ENCODE measurements at places on chromosomes 11 and 22. TPM values are rescaled to one million over a fixed set of nuclear protein-coding genes. Genes with fewer than 3 reads are reported as not detected.

GRCh38 chr11:112836256-112836602 lies 125.0 kb upstream of the NCAM1 start:
- H3K36me3 ChIP-seq, result no peaks in the 10 kb centered on the region
- H3K4me3 ChIP-seq, result no peak overlapping the region
- no peaks in the 10 kb centered on the region for H3K27me3 ChIP-seq
- H3K27ac ChIP-seq, result no peak overlapping the region

- no peak for DNase-seq
- H3K4me3 ChIP-seq, result peak overlapping the region; percentile 64
- H3K27ac ChIP-seq, result peak overlapping the region; percentile 83
Measured at GRCh38 chr11:47233989-47234668, 14.5 kb downstream of the ACP2 start.

DNA sequence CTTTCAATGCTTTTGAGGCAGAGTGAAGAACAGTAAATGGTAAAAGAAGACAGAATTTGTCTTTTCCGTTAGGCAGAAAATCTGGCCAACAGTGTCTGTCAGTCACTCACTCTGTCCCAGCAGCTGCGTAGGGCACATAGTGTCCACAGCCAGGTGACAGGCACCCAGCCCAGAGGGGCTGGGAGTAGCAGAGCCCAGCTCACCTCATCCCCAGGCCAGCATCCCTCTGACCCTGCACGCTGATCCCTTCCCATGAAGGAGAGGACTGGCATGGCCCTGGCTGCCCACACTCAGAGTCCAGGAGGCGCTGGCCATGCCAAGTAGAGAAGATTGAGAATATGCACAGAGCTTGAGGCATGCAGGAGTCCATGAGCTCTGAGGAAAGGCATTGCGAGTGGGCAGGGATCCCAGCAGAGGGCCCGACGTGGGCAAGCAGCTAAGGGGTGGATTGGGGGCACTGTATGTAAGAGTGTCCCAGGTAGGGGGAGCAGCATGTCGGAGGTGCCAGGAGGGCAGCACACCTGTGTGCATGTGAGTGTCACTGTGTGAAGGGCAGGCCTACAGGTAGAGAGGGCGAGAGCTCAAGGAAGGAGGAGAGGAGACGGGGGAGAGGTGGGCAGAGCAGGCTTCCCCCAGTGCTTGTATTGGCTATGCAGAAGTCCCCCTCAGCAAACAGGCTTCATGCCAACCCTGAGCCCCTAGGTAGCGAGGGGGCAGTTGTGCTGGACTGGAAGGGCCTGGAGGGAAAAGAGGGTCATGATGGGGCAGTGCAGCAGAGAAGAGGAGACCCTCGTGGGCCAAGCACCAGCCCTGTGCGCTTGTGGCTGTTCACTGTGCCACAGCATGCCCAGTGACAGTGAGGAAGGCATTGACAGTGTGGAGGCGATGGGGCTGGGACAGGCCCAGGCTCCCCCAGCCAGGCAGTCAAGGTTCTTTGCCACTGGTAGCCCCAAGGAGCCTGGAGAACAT lies 133.8 kb downstream of the OSBP2 start:
- H3K27me3 ChIP-seq, result peaks cover 10% of the 10 kb centered on the region
- H3K4me1 ChIP-seq, result no peaks in the 10 kb centered on the region
- H3K4me3 ChIP-seq, result no peak overlapping the region
- H3K36me3 ChIP-seq, result no peaks in the 10 kb centered on the region
- H3K27ac ChIP-seq, result no peak overlapping the region

- no peak overlapping the region for H3K4me3 ChIP-seq
- DNase-seq, result no peak
- no peaks in the 10 kb centered on the region for H3K4me1 ChIP-seq
- H3K27ac ChIP-seq, result no peak overlapping the region
- H3K36me3 ChIP-seq, result no peaks in the 10 kb centered on the region
- H3K27me3 ChIP-seq, result no peaks in the 10 kb centered on the region
Measured at GRCh38 chr11:130609121-130610035, 160.9 kb downstream of the ADAMTS15 start.

Gene INTS4
- 58.2 TPM for total RNA-seq
